Astrocyte of the cerebellum (primary cell): ENCODE measurements at places on chromosomes 3 and 15.

DNA sequence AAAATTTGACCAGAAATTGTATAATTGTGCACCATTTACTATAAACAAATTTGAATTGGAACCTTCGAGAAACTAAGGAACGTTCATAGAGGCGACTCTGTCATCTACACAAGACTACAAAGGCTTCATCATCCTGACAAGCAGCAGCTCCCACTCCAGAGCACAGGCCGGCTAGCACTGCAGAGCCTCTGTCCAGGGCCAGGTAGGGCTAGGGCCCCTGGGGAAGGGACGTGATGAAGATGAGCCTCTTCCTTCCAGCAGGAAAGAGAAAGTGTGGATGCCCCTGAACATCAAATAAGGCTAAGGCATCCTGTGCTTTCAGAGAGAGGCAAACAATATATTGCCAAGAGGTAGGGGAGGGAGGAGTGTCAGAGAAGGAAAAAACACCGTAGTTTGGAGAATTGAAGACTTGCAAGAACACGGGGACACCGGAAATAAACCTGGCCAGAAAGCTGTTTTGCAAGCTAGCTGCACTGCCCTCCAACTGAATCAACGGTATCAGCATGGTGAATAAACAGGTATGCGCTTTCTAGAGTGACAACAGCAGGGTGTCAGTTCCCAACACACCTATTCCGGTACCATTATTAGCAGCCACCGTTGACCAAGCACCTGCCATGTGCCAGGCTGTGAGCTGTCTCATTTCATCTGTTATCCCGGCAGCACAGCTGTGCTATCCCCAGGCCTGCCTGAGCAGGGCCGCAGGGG is 12.4 kb downstream of the XXYLT1 start:
- DNase-seq = no peak

DNA sequence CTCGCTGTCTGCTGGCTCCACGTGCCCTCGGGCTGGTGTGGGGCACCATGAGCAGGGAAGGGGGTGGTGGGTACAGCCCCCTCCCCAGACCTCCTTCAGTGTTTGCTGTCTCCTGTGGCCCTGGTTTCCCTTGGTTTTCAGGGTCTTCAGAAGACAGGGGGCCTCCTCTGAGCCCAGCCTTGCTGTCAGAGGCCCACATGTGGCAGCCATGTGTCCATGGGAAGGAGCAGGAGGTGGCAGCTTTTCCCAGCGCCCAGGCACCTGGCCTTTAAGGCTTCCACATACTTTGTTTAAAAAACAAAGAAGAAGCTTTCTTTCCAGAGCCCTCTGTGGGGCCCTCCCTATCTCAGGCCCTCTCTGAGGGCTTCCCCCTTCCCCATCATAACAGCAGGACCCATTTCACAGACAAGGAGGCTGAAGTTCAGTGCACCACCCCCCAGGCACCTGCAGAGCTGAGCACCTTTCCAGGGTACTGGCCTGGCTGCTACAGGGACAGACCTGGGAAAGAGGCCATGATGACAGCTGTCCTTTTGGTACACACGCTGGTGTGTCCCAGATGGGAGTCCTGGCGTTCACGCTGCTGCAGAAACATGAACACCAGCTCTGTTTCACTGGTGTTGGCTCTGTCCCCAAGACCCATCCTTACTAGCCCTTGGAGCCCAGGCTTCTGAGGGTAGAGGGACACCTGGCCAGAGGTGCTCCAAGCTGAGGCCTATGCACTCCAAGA is 73.7 kb downstream of the DNAJB8 start:
- no peak for DNase-seq

DNA sequence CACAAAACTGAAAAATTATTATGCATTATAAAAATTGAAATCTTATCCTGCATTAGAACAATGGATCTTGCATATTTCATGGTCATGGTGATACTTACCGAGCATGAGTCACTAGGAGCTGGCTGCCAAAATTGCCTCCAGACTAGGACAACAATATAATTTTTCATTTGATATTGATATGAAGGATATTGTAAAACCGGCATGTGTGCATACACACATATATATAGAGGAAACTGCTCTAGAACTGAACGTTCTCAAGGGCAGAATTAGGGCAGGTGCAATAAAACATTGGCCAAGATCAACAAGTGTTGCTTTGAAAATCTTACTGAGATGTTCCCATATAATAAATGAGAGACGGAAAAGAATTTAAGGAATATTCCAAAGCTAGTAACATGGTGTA is 319.4 kb upstream of the POU1F1 start:
- DNase-seq = no peak

DNA sequence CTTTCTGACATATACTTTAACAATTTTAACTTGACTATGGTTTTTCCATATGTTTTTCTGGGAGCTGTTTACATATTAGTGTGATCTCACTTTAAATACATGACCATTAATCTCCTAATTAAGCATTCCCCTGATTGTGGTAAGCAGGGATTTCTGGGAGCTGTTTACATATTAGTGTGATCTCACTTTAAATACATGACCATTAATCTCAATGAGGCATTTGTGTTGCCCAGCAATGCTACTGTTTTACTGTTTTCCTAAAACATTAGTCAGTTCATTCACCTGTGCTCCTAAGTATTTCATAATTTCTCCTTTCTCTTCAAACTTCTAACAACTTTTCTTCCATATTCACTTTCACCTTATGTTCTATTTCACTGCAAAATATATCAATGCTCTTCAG is 3.6 kb upstream of the GRAMD1C start:
- no peak for DNase-seq

DNA sequence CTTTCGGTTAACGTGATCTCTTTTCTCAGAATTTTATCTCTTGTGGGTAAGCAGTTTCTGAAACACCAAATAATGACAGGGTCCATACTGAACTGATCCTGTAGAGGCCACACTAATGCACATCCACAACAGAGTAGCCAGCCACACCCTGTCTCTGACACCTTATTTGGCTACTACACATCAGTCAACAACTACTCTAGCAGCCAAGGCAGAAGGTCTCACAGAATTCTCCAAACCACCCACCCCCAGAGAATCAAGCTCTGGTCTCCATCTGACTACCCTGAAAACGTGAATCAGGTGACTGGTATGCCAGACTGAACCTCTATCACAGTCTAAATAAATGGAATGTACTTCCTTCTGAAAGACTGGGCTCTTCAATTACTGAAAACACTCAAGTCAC is 38.0 kb downstream of the EDC3 start:
- no peak for DNase-seq

DNA sequence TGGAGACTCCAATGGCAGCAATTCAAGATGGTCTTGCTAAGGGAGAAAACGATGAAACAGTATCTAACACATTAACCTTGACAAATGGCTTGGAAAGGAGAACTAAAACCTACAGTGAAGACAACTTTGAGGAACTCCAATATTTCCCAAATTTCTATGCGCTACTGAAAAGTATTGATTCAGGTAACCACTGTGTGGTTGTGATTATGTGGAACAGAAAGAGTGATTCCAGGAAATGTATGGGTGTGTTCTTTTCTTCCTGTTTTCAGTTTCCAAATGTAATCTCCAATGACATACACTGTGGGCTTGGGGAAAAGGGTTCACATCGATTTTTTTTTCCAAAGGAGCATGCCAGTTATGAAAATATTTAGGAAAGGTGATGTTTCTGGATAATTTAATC is 10.9 kb downstream of the SCG3 start:
- DNase-seq = no peak

- no peak for DNase-seq
Observed at GRCh38 chr15:72468103-72468502, 6.0 kb upstream of the ARIH1 start.

- DNase-seq = peak; percentile 71
Observed at GRCh38 chr3:150348500-150348899, 59.6 kb upstream of the TSC22D2 start.

DNA sequence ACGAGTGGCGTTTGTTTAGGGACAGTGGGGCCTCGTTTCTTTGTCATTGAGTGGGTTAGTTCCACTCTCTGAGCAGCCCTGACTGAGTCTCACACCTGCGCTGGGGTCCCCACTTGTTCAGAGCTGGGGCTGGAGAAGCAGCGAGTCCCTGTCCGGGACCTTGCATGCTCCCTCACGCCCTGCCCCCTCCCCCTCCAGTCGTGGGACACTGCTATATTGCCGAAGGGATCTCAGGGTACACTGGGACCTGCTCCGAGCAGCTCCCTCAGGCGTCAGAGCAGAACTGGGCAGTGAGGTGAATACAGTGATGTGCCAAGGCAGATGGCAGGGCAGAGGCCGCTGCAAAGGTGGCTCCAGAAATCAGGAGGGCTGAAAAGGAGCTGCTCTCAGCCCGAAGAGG is 59.9 kb upstream of the KLF13 start:
- DNase-seq = no peak

GRCh38 chr15:80820092-80820491 is 40.9 kb downstream of the CEMIP start:
- no peak for DNase-seq

DNA sequence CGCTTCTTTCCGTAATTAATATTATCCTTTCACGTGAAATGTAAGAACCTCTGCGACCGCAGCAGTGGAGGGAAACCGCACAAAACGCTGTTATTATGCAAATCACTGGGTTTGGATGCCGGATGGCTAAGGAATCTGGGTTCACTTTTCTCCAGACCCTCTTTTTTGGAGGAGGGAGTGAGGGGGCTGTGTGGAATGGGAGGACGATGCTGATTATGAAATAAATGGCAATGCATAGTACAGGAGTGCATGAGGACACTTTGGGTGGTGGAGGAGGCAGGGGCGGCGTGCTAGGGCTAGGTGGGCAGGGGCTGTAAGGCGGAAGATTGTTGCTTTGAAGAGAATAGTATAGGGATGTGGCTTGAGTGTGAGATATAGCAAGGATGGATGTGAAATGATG is 1.8 kb downstream of the CADM2 start:
- DNase-seq = no peak

DNA sequence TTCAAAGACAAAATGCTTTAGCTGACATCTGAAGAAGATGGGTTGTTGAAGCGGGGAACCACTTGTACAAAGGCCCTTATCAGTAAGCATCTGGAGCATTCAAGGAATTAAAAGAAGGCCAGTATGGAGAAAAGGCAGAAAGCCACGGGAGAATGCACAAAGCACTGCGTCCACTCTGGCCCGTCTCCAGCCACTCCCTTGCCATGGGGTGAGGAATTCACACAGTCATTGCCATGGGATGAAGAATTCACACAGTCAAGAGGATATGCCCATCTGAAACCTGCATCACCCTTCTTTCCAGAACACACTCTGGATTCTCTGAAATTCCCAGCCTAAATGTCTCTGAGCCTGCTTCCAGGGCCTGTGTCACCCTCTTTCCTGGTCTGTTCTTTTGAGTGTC is 26.7 kb upstream of the STAG1 start:
- DNase-seq = no peak

DNA sequence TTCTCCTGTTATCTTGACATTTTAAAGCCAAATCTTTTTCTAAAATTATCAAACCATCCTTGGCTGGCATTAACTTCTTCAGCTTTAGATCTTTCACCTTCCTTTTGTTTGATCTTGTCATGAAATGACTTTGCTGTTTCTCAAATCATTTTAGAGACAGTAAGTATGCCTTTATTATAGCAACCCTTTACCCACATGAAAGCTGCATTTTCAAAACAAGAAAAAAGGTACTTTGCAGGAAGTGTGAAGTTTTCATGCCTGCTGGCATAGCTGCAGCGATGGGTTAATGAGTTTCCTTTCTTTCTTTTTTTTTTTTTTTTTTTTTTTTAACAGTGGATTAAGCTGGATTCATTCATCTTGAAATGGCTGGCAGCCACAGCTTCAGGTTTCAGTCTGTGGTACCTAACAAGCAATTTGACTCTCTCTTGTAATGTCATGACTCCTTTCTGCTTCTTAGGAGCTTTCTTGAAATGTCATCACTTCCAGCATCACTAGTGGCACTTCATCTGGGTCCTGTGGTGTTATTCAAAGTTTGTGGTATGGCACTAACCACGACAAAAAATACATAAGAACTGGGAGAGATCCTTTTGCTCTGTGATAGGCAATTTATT is 18.8 kb downstream of the SLC25A26 start:
- DNase-seq = no peak

- DNase-seq = peak; percentile 13
Observed at GRCh38 chr15:32790352-32790999, 72.7 kb downstream of the GREM1 start.

- no peak for DNase-seq
Observed at GRCh38 chr3:184611607-184612281, 50.2 kb downstream of the EPHB3 start.

GRCh38 chr15:84880822-84881519 is 3.5 kb upstream of the SLC28A1 start:
- no peak for DNase-seq

DNA sequence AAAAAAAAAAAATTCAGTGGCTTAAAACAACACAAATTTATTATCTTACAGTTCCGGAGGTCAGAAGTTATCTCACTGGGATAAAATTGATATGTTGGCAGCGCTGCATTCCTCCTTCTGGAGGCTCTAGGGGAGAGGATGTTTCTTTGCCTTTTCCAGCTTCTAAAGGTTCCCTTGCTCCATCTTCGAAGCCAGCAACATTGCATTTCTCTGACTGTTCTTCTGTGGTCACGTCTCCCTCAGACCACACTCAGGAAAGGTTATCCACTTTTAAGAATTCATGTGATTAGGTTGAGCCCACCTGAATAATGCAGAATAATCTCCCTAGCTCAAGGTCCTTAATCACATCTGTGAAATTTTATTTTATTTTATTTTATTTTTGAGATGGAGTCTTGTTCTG is 23.4 kb upstream of the ACAP2 start:
- DNase-seq = no peak

DNA sequence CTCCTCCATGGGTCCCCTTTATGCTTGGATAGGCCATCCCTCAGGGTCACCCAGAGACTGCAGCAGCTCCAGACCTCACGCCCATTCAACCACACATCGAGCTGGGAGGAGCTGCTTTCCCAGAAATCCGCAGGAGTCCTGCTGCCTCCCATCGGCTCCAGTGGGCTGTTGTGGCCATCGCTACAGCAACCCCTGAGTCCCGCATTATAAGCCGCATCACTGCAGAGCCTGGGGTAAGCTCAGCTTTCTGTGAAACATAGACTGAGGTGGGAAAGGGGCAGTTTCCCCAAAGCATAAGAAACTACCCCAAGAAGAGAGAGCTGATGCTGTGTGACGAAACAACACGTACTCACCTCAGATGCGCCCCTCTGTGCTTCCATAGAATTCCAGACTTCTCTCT is 35.7 kb downstream of the MRPL46 start:
- DNase-seq = no peak

DNA sequence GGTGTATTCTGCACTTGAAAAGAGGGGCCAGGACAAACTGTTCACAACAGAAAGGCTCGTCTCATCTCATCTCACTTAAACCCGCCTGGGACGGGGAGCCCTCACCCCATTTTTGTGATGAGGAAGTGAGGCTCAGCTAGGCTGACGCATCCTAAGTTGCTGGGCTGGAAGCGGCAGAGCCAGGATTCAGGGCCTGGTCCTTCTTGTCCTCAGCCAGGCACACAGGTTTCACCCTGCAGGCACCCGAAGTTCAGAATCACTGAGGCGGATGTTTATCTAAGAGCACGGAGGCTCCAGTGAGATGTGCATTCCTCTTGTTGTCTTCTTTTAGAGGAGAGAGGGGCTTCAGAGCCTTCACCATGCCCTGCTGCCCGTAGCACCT is 51.1 kb upstream of the PLXNA1 start:
- no peak for DNase-seq

DNA sequence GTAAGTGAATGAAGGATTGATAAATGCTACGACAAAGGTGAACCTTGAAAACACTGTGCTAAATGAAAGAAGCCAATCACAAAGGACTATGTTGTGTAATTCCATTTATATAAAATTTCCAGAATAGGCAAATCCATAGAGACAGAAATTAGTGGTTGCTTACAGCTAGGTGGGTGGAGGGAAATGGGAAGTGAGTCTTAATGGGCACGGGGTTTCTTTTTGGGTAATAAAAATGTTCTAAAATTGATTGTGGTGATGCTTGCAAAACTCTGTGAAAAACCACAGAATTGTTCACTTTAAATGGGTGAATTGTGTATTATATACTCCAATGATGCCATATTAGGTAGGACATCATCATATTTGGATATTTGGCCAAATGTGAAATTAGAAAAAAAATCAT is 20.9 kb upstream of the TEX9 start:
- no peak for DNase-seq
